ENCODE measurements at places on chromosomes 1 and 21. TPM values are rescaled to one million over a fixed set of nuclear protein-coding genes. Genes with fewer than 3 reads are reported as not detected.

DNA sequence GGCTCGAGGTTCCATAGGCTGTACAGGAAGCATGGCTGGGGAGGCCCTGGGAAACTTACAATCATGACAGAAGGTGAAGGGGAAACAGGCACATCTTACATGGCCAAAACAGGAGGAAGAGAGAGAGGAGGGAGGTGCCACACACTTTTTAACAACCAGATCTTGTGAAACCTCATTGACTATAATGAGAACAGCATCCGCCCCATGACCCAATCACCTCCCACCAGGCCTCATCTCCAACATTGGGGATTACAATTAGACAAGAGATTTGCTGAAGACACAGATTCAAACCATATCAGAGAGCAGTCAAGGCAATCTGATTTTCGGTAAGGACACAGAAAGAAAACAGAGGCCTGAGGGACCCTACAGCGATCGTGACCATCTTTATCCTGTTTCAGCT is 41.7 kb downstream of the TNFRSF9 start:
- no peak overlapping the region for H3K4me3 ChIP-seq
- H3K27ac ChIP-seq = no peak overlapping the region
- no peaks in the 10 kb centered on the region for H3K4me1 ChIP-seq
- DNase-seq = no peak
- H3K36me3 ChIP-seq = no peaks in the 10 kb centered on the region
- no peaks in the 10 kb centered on the region for H3K27me3 ChIP-seq

DNA sequence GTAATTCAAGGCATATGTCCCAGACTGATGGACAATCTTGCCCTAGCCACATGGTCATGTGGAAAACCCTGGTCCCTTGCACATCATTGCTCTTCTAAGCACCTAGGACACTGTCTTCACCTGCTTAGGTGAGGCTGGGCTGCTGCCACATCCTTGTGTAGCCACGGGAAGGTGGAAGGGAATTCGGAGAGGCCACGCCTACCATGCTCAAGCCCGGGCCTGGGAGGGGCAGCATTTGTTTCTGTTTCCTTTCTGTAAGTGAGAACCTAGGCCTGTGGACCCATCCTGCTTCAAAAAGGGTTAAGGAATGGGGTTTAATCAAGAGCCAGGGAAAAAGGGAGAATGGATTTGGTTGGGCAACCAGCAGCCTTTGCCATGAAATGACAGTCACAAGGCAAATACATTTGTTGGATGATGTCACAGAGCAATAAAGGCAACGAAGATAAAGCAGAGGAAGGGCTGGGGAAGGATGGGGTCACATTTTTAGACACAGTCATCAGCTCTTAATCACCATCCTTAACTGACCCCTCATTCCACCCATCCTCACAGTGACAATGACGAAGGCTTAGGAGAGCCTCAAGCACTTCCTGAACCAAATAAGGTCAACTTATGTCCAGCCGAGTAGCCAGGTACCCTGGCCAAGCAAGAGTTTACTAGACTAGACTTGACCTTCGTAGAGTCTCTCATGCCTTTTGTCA is 10.1 kb upstream of the LRRC38 start:
- H3K27me3 ChIP-seq = no peaks in the 10 kb centered on the region
- no peak overlapping the region for H3K27ac ChIP-seq
- H3K4me1 ChIP-seq = no peaks in the 10 kb centered on the region

GRCh38 chr1:246004301-246004700 is 502.8 kb downstream of the SMYD3 start:
- H3K27ac ChIP-seq = no peak overlapping the region
- H3K4me3 ChIP-seq = no peak overlapping the region
- no peaks in the 10 kb centered on the region for H3K27me3 ChIP-seq
- H3K36me3 ChIP-seq = no peaks in the 10 kb centered on the region

PROX1 gene
- total RNA-seq = not detected

All from naive thymus-derived CD4-positive, alpha-beta T cell (primary cell).